Stimulated activated CD4-positive, alpha-beta T cell treated with anti-CD3 and anti-CD28 coated beads, Interleukin-2, amount 100 ng/mL, for 4 hours (primary cell): ENCODE measurements at places on chromosomes 1 and 21.

DNA sequence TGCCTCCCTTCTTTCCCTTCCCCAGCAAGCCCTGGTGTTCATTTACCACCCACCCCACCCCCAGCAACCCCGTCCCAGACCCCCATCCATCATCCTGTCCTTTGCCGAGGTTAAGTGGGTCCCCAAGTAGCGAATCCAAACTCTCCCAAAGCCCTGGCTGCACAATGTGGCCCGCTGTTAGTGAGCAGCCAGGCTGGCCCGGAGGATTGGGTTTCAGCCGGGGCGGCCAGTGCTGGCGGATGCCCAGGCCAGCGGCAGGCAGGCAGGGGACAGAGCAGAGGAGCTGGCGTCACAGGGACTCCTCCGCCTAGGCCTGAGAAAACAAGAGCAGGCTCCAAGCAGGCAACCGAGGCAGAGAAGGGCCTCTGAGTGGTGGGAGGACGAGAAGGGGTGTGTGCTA, 61.4 kb downstream of the EPHB2 start:
- no peak for DNase-seq

DNA sequence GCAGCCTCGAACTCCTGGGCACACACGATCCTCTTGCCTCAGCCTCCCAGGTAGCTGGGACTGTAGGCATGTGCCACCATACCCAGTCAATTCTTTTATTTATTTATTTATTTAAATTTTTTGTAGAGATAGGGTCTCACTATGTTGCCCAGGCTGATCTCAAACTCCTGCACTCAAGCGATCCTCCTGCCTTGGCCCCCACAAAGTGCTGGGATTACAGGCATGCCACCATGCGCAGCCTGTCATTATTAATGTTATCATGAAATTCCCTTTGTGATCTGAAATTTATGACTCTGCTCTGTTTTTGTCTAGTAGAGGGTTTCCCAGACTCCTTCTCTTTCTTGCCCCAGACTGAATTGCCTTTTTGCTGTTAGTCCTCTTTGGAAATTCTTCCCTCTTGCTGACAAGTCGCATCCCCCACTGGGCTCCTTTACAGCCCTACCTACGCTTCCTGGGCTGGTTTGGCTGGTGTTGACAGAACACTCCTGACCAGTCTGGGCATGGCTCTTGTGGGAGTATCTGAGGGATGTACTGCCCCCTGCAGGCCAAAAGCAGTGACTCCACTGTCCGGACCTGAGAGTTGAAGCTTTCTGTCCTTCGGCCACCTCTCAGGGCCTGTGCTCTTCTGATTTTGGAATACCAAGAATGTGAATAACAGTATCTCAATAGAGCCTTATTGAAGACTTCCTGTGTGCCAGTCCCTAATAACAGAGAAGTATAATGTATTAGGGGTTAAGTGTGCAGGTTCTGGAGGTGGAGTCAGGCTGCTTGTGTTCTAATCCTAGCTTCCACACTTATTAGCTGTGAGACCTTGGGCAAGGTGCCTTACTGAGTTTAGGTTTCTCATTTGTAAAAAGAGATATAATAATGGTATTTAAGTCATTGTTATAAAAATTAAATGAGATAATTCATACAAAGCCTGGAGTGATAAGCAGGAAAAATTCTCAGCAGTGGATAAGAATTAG, 28.2 kb downstream of the TCEANC2 start:
- DNase-seq: peak; percentile 29

DNA sequence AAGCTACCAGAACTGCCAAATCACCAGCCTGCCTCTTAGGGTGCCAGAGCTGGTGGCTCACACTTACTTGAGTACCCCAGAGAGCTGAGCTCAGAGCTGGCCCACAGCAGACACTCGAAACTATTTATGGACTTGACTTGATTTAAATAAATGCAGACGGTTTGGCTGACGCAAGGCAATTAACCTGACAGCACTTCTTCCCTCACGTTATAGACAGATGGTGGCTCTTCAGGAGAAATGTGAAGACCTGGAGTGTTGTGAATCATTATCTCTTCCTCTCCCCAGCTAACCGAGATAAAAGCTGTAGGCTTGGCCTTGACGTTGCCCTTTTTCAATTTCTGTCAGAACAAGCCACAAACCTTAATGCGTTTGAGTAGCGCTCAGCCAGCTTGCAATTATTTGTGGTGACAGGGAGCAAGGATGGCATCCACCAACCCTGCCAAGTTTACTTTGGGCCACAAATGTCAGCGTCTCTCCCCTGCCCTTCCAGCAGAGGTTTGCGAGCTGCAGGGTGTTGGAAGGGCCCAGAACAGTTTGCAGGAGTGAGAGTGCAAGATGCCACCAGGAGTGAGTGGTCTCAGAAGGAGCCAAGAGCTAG, 34.0 kb upstream of the BCAR3 start:
- DNase-seq: no peak

GRCh38 chr1:30675761-30676160, 47.6 kb downstream of the MATN1 start:
- DNase-seq: no peak

GRCh38 chr1:161066694-161067093, 3.0 kb downstream of the ARHGAP30 start:
- DNase-seq: no peak

DNA sequence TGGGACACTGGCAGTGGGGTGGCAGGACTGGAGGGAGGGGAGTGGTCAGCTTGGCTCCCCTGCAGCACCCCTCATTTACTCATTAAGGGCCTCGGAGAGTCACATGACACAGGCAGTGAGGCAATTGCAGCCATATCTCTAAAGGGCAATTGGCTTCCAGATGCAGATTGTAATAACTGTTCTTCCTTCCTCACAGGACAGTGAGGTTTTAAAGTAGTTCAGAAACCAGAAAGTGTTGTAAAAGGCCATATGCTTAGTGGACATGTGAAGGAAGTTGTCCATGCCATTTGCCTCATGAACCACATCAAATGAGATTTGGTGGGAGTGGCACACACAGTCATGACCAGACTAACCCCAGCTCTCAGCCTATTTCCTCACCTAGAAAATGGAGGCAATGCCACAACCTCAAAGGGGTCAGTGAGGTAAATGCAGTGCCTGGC, 11.1 kb downstream of the MTX1 start:
- DNase-seq: no peak

- DNase-seq: no peak
Observed at GRCh38 chr1:197618061-197618460, 157.2 kb downstream of the DENND1B start.

GRCh38 chr1:111792249-111792648, 36.5 kb downstream of the DDX20 start:
- no peak for DNase-seq

GRCh38 chr1:21672478-21673276, 3.5 kb upstream of the RAP1GAP start:
- DNase-seq: no peak

DNA sequence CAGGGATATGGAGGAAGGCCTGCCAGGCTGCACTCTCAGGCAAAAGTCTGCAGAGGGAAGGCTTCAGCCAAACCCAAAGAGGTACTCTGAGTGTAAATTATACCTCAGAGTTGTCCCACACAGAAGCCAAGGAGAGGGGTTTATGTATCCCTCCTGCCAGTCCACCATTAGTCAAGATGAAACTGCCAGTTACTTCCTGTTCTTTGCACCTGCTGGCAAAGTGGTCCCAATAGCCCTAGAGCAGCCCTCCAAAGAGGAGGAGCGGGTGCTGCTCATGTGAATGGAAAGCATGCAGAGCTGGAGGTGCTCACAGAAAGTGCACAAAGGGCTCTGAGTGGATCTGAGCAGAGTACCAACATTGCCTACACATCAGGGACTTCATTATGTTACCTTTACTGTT, 37.1 kb upstream of the MCOLN3 start:
- no peak for DNase-seq

DNA sequence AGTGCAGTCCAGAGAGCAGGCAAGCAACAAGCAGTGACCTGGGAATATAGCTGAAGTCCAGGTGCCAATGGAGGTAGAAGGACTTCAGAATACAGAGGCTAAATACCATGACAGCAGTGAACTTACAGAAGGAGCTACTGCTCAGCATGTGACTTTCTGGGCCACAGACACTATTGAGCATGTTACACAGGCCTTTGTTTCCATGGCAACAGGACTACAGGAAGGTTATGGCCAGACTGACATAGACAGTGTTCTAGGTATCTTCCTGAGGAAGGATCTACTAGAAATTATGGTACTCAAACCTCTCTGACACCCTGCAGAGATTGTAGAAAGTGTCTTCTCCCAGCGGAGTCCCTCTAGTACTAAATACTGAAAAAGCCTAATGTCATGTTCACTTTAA, 11.0 kb downstream of the OR2M5 start:
- no peak for DNase-seq

DNA sequence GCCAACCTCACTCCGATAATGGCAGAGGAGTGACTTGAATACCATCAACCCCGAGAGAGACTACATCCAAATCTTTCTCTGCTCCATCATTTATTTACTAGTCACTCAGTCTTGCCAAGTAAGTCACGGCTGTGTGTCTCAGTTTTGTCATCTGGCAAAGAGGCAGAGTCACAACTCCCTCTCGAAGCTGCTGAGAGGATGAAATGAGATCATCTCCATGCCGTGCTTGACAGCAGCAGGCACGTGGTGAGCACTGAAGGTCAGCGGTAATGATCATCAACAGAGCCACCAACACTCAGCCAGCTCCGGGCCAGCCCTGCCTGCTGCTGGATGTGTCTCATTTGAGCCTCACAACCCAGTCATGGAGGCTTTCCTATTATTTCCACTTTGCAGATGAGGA, 19.9 kb downstream of the ALDH4A1 start:
- no peak for DNase-seq

GRCh38 chr1:7247791-7248548, 462.7 kb downstream of the CAMTA1 start:
- no peak for DNase-seq

- DNase-seq: no peak
Observed at GRCh38 chr1:32725615-32725982, 23.0 kb upstream of the SYNC start.

GRCh38 chr1:210541680-210542358, 213.1 kb downstream of the HHAT start:
- no peak for DNase-seq

GRCh38 chr1:24544239-24544638, 11.6 kb upstream of the NCMAP start:
- no peak for DNase-seq

GRCh38 chr1:2825487-2826189, 24.1 kb upstream of the TTC34 start:
- DNase-seq: no peak

- DNase-seq: no peak
Observed at GRCh38 chr1:166843322-166843721, 4.0 kb downstream of the POGK start.

DNA sequence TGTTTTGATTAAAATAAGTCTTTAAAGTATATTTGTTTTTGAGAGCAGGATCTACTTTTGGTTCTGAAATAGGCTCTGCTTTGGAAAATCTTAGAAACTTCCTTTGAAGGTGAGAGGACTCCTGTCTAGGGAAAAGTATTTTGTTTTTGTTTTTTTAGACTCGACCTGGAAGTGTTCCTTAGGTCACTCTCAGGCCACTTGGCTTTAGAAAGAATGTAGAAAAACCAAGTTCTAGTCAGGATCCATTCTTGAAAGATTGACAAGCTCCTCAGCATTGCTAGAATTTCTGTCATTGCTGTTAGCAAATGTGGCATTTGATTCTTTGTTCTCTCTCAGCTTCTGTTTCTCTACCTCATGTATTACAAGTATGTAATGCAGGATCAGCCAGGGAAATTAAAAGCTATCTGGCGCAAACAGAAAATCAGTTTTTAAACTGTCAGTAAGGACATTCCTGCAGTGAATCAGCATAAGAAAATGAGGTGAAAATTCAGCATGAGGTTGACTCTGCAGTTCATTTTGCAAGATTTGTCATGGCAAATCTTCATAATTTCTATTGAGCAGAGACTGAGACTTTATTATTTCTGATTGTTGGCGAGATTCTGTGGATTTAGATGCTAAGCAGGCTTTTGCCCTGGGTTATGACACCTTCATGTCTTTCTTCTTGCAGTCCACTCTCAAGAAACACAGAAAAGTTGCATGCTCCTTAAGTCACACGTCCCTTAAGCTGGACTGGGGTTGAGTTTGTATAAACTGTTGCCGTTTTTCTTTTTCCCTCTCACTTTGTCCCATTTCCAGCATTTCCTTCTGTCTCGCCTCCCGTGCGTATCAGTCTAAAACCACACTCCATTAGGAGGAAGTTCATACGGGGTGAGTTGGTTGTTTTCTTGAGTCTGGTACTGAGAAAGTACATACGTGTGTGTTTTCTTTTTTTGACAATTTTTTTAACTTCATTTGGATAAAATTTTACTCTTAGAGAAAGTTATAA, 12.6 kb downstream of the NTPCR start:
- DNase-seq: no peak

DNA sequence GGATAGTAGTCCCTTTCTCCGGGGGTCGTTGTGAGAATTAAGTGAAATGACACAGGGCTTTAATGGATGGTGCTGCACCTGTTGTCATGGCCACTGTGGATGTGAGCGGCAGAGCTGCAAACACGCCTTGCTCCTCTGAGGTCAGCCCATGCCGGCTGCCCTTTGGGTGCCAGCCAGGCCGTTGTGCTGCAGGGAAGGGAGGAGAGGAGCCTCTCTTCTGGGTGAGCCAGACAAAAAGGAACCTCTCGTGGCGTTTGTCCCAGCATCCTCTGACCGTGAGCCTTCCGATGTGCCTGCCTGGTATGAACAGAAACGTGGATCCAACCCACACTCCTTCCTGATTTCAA, 383.0 kb upstream of the VAMP3 start:
- no peak for DNase-seq

DNA sequence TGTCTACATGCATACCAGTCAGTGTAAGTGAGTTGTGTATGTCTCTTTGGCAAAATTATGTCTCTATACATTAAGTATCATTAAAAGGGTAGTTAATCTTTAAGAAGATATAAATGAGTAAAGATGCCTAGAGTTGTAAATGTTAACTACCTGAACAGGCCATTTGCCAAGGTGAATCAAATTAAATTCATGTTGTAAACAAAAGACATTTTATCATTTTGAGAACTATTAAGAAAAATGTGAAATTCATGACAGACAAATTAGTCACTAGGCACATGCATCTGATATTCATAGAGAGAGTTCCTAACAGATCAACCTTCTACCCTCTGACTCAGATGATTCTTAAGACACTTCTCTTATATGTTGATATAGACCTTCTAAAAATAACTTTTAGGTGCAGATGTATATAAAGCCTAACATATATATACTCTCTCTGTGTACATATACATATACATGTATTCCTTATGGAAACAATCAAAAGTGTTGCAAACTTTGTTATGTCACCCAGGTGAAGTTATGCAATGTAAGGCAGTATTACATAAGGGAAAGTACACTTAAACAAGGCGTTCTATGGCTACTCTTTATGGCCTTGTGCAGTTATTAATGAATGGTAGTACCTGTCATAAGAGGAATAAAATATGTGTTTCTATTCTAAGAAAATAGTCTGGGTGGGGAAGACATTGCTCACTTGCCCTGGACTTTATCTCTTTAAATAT, at the start of gene TMPRSS15:
TMPRSS15 (minus strand) TSS at position 51 of the 716 bp plus-strand sequence. CDS start 163 bp downstream, outside the sequence.
- no peak for DNase-seq

DNA sequence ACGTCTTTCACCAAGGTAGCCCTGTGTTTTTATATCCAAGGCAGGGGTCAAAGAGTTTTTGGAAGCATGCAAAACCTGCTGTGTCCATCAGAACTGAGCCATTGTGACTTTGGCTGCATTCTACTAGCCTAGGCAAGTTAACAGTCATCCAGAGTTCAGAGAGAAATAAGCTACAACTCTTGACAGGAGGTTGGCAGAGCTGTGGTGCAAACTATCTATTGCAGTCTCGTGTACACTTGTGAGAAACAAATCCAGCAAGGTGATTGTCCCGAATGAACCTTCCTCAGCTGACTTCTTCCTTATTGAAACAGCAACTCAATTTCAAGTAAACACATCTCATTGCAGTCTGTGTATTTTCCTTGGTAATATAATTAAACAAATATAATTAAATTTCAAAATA, 124.5 kb downstream of the NCAM2 start:
- no peak for DNase-seq
